ENCODE measurements at places on chromosomes 11 and 22.

- no peak for DNase-seq
Measured at GRCh38 chr11:81080476-81080875, 1639.6 kb upstream of the TENM4 start.

DNA sequence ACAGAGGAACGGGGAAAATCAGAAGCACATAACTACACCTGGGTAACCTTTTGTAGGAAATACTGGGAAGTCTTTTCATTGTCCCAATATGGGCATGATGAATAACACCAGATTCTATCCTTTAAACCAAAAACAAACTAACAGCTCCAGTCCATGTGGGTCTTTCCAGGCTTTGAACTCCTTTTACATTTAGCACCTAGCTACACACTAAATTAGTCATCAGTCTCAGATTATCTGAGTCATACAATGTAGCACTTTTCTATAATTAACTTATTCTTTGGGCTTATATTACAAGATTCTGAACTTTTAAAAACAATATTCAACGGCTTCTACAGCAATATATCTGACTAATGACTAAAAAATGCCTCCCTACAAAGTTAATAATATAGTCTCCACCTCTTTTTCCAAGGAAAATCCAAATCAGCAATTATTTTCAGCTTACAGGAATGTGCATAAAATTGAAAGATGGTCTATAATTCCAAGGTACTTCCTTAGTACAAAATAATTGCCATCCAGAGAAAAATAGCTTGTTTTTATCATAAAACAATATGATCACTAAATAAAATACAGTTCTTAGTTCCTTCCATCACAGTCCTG, 26.3 kb downstream of the STK33 start:
- no peak for DNase-seq

- peak; percentile 84 for DNase-seq
Measured at GRCh38 chr22:21712751-21713427, 22.7 kb downstream of the YPEL1 start.

DNA sequence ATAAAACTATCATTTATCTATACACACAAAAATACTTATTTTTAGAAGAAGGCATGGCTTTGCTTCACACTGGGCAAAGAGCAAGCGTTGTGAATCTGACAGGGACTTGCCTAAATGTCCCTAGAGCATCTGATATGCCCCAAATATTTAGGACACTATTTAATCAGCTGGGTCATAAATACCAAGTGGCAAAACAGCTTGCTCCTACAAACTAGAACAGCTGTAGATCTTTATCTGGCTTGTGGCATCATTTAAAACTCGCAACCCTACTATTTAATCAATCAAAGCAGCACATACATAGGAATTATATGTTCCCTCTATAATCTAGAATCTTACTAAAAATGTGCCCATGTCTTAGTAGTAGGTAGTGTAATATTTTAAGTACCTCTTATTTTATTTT, 999.5 kb downstream of the JRKL start:
- DNase-seq, result no peak

DNA sequence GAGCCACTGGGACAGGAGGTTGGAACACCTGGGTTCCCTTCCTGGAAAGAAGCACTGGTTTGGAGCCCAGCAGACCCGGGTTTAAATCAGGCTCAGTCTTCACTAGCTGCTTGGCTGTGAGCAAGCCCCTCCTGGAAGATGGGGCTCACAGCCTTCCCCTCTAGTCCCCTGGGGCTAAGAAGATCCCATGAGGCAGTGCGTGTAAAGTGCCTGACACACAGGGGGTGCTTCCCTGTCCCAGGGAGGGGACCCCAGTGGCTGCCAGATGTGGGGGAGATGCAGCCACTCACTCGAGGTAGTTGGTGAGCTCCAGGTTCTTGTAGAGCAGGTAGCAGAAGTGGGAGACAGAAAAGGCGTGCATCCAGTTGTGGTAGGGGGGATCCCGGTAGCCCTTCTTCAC, 93.2 kb downstream of the PDE2A start:
- DNase-seq, result no peak

DNA sequence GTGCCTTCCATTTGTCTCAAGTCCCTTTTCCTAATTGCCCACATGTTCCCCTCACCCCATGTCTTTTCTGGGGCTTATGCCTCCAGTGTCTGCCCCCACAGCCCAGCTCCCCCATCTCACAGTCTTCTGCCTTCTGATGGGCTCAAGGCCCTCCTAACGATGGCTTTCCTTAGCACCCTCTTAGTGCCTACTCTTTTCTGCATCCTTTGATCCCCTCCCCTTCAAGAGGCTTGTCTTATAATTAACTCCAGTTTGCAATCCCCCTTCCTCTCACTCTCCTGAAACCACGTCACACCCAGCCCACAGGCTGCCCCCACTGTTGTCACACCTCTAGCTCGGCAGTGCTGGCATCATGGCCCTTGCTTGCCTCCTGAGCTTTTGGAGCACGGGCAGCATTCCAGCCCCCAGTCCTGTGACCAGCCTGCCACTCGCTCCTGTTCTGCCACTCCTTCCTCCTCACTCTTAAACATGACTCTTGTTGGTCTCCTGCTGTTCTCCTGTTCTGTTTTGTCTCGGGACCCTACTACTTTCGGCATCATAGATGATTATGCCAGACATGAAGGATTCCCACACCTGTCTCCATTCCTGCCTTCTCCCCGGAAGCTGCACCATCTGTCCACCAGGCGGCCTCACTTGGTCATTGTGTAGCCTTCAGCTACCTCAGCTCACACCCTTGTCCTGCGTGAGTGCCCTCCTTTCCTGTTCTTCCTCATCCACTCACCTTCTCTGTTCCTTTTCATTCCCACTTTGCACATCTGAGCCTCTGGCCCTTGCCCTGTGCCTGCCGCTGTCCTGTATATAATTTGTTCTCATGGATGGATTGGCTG, 26.1 kb downstream of the UBE2L3 start:
- peak; percentile 78 for DNase-seq

DNA sequence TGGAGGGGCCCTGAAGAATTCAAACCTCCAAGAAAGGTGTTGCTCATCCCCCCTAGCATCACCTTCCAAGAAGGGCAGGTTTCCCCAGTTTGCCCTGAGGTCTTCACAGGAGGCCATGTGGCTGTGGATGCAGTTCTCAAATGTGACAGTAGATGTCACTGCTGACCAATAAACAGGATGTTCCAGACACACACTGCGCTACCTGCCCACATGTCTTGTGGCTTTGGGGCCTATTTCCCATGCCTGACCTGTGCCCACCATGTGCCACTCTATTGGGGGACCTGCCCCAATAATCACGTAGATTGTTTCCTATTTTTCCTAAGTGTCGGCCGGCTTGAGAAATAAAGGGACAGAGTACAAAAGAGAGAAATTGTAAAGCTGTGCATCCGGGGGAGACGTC, 4.5 kb downstream of the GSTT2 start:
- DNase-seq, result peak; percentile 21

DNA sequence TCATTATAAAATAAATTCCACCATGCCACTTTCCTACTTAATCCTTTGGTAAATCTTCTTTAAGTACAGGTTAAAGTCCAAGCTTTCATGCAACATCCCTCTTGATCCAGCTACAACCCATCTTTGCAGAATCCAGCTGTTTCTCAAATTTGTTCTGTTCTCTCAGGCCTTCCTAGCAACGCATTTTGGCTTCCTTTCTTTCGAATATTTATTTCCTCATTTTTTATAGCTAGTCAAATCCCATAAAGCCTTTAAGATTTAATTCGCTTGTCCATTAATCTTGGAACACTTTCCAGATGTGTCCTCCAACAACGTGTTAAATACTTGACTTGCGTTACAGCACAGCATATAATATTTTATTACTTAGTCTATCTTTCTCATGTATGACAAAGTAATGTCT, 600.1 kb upstream of the CHORDC1 start:
- no peak for DNase-seq

DNA sequence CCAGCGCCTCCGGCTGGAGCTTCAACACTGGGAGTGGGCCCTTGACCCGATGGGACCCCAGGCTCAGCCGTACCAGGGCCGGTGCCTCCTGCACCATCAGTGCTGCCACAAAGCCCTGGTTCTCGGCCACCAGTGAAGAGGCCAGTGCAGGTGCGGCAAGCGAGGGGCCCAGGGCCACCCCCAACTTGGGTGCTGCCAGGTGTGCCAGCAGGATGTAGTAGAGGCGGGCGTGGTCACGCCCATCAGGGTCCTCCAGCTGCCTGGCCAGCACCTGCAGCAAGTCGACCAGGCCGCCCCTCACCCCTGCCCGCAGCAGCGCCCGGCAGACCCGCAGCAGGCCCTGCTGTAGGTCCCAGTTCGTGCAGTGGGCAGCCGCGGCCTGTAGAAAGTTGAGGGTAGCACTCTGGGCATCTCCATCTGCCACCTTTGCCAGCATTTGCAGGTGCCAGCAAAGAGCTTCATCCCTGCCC, 2.3 kb downstream of the AP5B1 start:
- no peak for DNase-seq

Data from GM23338 (cell line).